ENCODE measurements at places on chromosomes 7 and 10.

DNA sequence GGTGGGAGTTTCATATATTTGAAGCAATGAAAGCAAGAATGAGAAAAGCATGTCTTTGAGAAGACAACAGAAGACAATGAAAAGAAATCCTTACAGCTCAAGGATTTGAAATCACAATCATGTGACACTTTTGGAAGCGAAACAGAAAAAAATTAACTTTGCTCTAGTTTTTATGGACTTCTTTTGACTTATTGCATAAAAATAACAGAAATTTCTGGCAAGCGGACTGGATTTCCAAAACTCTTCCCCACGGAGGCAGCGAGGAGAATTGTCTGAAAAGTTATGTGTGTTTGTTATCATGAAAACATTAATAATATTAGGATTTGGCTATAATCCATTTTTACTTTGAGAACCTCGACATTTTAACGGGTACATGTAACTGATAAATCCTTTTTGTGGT, 223.3 kb downstream of the LRMDA start:
- DNase-seq = no peak

GRCh38 chr10:125343118-125343925, 183.0 kb upstream of the CTBP2 start:
- DNase-seq = no peak

DNA sequence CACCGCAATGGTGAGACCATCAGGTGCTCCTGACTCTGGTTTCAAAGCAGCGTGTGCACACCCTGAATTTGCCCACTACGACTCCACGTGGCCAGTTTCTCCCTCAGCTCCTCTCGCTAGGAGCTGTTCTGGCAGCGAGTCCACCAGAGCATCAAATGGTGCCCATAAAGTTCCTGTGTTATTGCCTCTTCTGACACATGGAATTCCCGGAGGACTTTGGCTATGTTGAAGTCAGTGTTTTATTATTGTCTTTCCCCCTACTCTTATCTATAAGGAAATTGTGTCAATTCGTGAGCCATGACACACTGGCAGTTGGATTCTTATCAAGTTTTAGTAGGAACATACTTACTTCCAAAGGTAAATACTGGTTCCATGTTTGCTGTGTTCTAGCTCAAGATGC, 53.9 kb upstream of the NPVF start:
- no peak for DNase-seq

DNA sequence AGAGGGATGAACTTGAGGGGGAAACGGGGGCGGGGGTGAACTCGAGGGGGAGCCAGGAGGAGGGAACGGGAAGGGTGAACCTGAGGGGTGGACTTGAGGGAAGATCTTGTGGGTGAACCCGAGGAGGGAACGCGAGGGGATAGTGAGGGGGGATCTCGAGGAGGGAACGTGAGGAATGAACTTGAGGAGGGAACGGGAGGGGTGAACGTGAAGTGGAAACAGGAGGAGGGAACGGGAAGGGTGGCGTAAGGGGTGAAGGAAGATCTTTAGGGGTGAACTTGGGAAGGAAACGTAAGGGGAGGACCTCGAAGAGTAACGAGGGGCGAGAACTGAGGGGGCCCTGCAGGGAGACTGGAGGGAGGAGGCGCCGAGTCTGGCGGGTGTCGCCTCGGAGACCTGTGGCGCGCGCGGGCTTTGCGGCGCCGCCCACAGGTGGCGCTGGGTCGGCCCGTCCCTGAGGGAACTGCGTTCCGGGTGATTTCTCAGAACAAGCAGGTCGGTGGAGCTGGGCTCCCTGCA, 651 bp downstream of the MYO3A start:
- no peak for DNase-seq

DNA sequence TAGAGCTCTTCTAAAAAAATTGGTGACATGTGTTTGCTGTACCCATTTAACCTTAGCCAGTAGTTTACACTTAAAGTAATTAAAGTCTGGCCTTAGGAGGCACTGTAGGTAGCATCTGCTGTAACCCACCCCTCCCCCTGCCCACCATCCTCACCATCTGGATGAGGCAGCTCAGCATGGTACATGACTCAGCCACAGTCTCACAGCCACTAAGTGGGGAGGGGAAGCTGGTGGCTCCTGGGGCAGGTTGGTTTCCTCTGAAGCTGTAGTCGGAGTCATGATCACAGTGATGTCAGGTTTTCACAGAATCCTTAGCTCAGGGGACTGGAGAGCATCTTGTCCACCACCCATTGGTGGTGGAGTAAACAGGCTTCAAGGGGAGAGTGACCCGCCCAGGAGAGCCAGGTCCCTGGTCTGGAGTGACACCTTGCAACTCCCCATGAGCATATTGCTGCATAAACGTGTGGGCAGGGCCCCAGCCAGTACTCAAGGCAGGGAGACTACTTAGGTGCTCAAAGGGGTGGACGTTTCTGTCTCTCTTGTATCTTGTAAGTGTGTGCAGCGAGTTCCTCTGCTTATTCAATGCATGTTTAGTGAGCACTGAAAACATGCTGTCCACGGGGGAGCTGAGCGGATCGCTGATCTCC, 125.9 kb downstream of the GRK5 start:
- no peak for DNase-seq
